Colonic mucosa (tissue), 4 donors: ENCODE measurements at places on chromosomes 4 and X.

DNA sequence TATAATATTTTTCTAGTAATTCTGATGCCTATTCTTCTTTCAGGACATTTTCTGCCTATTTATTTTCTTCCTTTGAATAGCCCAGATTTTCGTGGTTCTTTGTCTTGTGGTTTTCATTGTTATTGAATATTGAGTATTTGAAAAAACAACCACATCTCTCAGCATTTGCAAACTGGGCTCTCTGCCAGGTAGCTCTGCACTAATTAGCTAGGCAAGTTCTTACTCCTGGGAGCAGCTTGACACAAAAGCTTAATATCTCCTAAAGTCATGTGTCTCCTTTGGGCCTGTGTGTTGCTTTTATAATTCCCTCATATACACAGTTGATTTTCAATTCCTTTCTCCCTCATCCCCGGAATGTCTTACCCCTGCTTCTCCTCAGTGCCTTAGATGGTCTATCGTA, 413.5 kb upstream of the GRIA3 start:
- DNase-seq = no peak

- no peak for DNase-seq
Observed at GRCh38 chrX:18935893-18936292, 48.0 kb downstream of the PHKA2 start.

DNA sequence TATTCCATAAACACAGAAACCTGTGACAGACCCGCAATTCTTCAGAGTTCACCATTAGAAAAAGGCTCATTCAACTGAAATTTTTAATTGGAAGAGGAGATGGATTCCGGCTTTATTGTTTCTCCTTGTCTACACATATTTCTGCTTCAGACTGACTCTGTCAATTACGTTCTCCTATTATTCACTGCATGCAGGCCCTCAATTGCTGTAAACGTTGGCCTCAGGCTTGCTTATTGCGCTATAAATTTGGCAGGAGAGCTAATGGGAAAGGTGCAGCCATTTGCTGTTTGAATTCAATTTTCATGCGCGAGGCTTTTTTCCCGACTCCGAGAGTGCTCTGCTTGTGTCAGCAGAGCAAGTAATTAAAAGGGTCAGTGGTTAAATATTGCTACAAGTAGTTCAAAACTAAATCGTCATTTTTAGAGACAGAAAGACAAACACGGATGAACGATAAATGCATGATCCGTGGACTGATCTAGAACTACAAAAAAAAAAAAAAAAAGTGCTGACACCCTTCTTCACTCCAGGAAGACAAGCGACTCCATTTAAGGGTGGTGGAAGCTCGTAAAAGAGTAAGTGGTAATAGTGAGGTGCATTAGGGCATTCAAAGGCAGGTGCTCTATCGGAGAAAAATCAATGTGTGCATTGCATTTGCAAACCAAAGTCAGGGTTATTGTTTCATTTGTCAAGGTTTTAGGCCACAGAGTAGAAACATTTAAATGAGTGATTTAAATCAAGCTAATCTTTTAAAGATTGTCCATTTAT, 841.6 kb upstream of the FRG1 start:
- DNase-seq = no peak

DNA sequence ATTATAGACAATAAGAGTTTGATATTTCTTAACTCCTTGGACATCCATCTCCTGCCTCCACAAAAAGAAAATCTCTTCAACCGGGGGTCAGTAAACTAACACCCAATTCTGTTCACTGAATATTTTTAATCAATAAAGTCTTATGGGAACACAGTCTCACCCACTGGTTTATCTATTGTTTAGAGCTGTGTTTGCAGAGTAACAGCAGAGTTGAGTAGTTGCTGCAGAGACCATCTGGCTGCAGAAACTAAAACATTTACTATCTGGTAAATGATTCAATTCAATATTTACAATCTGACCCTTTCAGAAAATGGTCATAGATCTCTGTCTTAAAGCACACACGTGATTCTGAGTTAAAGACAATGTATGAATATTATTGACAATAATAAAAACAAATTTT, 94.0 kb downstream of the TMA16 start:
- DNase-seq = no peak

- DNase-seq = peak; percentile 29
Observed at GRCh38 chrX:29478336-29479069, 736.9 kb upstream of the MAGEB2 start.

DNA sequence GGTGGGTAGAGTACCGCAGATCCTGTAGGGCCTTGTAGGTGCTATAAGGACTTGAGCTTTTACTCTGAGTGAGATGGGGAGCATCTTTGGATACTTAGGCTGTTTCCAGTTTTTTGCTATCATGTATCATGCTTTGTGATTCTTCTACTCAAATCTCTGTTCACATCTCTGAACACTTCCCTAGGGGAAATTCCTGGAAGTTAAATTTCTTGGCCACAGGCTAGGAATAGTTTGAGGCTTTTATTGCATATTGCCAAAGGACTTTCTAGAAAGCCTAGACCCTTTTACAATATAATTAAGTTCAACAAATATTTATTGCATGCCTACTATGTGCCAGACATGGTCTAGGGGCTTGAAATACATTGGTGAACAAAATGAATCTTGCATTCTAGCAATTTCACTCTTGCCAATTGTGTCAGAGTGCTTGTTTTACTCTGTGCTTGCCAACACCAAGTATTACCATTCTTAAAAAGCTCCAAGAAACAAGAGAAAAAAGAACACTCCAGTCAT, 4.1 kb upstream of the PGRMC1 start:
- no peak for DNase-seq

- no peak for DNase-seq
Observed at GRCh38 chr4:53059256-53059655, 197.1 kb downstream of the RASL11B start.

- DNase-seq = peak; percentile 92
Observed at GRCh38 chr4:25865586-25865985, 2.8 kb upstream of the SEL1L3 start.

DNA sequence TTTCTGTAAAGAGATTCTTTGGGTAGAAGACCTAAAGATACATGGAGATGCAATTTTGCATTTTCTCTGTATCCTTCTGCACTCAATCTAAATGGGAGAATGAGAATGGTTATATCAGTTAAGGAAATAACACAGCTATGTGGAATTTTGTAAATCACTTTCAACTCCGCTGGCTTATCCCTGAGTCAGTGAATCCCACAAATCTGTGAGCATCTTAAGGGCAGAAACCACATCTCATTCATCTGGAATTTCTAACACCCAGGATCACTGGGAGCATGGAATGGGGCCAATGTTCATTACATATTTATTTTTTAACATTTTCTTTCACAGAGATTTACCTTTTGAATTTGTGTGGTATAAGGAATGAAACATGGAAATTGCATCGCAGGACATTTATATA, 167.8 kb downstream of the CFAP47 start:
- no peak for DNase-seq

DNA sequence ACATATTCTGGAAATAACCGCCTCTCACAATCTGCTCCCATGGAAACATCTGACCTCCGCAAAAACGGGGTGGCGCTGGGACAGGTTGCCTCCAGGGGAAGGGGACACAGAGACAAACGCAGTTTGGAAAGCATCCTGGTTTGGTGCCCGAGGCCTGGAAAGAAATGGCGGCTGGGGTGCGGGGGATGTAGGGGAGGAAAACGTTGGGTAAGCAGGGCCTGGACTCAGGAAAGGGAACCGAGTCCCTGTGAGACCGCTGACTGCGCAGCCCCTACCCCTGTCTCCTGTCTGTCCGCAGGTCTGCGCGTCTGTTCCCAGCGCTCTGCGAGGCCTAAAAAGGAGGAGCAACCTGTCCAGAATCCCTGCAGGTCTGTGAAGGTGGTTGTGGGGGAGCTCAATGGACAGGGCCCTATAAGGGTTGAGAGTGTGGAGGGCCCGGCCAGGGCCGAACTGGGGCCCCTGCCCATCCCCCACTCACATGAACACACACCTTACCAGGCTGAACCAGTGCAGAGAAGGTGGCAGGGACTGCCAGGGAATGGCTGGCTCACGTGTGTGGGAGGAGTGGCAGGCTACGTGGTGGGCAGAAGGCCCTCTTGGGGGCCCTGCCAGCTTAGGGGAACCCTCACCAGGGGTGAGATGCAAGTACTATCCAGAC, 672 bp downstream of the TCEAL3 start:
- peak; percentile 20 for DNase-seq

- DNase-seq = no peak
Observed at GRCh38 chr4:153616006-153616555, 68.0 kb upstream of the TLR2 start.

- DNase-seq = no peak
Observed at GRCh38 chr4:160299177-160299576, 1196.3 kb downstream of the RAPGEF2 start.

GRCh38 chr4:90670183-90670582, 543.0 kb downstream of the CCSER1 start:
- DNase-seq = no peak

DNA sequence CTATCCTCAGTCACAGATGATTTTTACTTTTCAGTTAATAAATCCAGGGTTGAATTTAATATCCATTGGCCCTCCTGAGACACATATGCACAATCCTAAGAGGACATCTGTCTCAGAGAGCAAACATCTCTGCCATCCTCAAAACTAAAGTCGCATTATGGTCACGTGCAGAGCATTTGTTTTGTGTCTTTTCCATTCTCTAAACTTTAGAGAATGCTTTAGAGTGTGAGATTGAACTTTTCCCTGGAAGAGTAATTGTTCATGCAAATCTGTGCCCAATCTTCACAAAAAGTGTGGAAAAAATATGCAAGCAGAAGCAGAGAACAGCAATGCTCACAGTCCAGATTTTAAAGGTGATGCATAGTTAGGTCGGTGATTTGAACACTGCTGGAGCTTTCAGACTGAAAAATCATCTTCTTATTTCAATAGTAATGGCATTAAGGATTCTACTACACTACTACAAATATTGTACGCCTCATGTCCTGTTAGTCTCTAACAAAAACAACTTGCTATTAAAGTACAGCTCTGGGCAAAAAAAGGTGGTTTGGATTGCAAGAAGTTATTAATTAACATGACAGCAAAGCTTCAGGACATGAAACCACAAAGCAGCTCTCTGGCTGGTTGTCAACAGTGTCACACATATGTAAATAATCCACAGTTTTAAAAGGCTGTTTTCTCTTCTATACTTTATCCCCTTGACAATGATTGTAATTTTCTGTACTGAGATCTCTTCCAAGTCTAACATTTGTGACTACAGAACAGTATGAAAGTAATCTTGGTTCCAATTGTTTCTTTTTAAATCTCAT, 19.9 kb downstream of the DCHS2 start:
- no peak for DNase-seq

- DNase-seq = no peak
Observed at GRCh38 chrX:1051421-1051820, 161.0 kb downstream of the CRLF2 start.
